ENCODE measurements at places on chromosomes 2 and 18.

DNA sequence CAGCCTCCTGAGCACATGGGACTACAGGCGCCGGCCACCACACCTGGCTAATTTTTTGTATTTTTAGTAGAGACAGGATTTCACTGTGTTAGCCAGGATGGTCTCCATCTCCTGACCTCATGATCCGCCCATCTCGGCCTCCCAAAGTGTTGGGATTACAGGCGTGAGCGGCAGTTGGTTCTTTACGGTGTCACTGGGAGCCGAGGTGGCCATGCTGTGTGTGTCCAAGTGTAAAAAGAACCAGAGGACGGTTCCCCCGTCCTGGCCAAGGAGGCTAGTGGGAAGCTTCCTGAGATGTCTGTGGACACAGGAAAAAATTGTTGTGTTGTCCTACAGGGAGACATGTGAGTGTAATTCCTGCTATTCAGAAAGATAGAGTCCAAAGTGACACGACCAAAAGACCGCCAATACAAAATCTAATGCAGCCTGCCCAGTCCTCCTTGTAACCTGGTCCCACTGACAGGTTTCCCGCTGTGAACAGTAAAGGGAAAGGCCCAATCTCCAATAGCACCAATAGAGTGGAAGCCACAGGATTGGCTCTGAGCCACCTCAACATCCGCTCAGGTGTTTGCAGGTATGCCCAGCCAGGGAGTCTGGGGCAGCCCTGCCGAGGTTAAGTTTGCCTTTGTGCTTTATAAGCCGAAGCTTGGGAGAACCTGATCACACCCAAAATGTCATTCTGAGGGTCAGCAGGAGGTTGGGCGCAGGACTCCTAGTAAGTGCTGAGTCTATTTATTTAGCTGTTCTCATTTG is 40.6 kb downstream of the NCK2 start:
- DNase-seq, result no peak

GRCh38 chr18:56481751-56482150 is 156.6 kb downstream of the TXNL1 start:
- no peak for DNase-seq

GRCh38 chr2:102826904-102827303 is 65.1 kb downstream of the TMEM182 start:
- no peak for DNase-seq

- no peak for DNase-seq
These were observed 57.2 kb downstream of the ZNF385B start for GRCh38 chr2:179804206-179804605.

DNA sequence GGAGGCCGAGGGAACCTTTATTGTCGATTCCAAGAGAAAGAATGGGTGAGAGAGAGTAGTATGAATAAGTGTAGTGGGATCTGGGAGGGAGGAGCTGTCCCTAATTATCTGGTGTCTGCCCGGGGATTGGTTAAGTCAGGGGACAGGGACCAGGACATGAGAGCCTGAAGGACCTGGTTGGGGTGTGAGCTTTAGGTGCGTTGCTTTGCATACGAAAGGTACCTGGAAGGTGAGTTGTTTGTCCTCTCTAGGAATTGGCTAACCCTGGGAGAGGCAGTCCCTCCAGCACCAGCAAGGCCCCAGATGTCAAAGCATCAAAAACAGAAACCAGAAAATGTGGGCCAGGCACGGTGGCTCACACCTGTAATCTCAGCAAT is 48.1 kb upstream of the RPL31 start:
- no peak for DNase-seq

GRCh38 chr2:36449943-36450392 is 94.4 kb downstream of the CRIM1 start:
- DNase-seq, result no peak

DNA sequence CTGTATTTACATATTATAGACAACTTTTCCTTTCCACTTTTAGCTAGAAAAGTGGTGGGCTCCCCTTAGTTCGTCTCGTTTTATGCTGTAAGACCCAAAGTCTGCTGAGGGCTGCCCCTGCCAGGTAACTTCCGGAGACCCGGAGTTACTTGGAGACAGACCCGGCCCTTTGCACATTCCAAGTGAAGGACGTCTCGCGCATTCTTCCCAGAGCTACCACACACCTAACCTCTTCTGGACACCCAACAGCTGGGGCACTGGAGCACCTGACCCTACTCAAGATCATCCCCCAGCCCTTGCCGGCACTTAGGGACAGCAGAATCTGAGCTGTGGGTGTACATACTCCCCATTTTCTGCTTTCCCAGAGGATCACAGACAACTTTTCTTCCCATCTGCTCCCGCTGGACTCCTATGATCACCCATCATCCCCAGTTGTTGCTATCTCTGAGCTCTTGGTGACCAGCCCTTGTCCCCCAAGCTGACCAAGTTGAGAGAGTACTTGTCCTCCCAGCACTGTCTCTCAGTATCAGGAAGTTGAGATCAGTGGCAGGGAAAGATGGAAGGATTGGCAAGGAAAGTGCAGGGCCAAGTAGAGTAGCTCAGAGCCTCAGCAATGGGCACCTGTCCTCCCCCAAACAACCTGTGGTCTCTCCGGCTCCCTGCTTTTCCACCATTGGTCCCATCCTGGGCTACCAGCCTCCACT is 8.4 kb upstream of the SATB2 start:
- no peak for DNase-seq

GRCh38 chr2:8408560-8409460 is 273.0 kb upstream of the ID2 start:
- DNase-seq, result no peak

DNA sequence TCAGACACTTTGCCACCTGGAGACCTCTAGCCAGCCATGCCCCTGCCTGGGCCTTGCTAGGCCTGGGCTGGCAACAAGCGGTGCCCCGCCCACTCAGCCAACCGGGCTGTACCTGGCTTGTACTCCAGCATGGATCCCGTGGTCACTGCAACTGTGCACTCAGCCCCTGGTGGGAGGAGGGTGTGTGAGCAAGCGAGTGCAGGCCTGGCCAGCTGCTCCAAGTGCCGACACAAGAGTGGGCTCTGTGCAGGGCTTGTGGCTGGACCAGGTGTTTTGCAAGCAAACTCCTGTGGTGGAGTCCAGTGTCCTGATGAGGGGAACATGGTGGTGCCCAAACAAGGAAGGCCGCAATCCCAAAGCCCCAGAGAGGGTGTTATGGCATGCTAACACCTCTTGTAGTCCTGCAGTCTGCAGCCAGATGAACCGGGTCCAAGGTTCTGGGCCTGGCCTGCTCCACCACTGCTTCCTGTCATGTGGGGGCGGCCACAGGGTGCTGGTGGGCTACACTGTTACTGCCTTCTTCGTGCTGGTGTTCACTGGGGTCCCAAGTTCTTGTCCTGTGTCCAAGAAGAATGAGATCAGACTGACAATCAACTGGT is 60.1 kb upstream of the CD28 start:
- no peak for DNase-seq

- DNase-seq, result no peak
These were observed 1.7 kb downstream of the STAM2 start for GRCh38 chr2:152173831-152174230.
